ENCODE measurements at places on chromosomes 7 and 10.

GRCh38 chr10:58477902-58478301 is 34.8 kb upstream of the BICC1 start:
- DNase-seq, result no peak

GRCh38 chr10:32341596-32341995 is 5.4 kb downstream of the EPC1 start:
- DNase-seq, result no peak

- DNase-seq, result no peak
Measured at GRCh38 chr10:78565841-78566240, 502.9 kb upstream of the ZMIZ1 start.

GRCh38 chr10:69685802-69686585 is 55.9 kb downstream of the FAM241B start:
- no peak for DNase-seq

DNA sequence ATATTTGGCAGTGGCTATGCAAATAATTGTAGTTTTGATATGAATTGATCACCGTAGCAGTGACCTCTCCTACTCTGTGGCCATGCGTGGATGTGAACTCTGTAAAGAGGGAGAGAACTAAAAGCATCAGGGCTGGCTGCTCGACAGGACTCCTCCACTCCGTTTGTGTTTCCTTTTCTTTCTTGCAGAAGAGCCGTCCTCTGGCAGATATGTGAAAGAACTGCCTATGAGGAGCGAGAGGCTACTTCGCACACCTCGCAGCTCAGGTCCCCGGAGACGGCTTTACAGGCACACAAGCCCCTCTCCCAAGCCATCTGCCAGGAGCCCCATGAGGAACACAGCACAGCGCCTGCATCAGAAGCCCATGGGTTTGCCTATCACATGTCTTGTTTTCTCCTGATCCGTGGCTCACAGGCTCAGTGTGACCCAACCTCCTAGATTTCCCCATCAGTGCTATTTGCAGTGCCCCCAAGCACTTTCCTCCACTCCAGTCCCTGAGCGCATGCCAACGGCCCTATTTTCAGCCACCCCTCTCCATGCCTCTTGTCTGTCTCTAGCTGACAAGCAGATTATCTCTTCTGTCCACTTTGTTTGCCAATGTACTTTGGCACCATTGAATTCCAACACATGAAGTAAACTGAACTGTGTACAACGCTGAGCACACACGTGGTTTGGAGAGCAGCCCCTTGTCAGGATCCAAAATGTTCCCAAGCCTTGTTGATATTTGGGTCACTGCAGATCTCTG is 164.3 kb upstream of the AKR1E2 start:
- DNase-seq, result no peak

DNA sequence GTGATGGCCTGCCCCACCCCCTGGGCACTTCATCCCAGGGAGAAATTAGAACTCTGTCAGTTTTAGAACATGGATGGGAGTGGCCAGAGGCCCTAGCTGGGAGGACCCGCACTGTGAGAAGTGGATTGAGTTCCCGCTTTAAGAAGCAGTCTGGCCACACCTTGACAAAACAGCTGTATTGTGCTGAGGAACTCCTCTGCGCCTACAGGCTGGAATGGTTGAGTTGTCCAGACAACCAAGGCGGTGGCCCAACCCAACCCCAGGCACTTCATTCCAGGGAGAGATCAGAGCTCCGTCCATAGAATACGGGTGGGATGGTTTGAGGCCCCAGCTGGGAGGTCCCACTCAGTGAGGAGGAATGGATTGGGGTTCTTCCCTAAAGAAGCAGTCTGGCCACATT is 196.0 kb downstream of the TMEM26 start:
- DNase-seq, result no peak

- no peak for DNase-seq
Measured at GRCh38 chr7:100384628-100385294, 11.5 kb downstream of the PILRA start.

GRCh38 chr10:129581827-129582411 is 114.9 kb downstream of the MGMT start:
- DNase-seq, result no peak

- DNase-seq, result no peak
Measured at GRCh38 chr10:66852811-66853210, 73.0 kb upstream of the LRRTM3 start.

DNA sequence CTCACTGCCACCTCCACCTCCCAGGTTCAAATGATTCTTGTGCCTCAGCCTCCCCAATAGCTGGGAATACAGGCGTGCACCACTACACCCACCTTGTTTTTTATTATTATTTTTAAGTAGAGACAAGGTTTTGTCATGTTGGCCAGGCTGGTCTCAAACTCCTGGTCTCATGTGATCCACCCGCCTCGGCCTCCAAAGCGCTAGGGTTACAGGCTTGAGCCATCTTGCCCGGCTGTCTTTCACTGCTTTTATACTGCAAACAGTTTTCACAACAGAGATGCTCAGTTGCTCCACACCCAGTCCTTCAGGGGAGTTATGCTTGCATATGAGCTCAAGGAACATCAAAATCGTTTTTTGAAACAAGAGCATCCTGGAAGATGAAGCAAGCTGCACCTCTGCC is 1.3 kb upstream of the PRR15 start:
- no peak for DNase-seq

- no peak for DNase-seq
Measured at GRCh38 chr7:138030679-138031351, 28.9 kb upstream of the CREB3L2 start.

GRCh38 chr7:16801111-16801542 is 3.7 kb downstream of the AGR2 start:
- DNase-seq, result no peak

DNA sequence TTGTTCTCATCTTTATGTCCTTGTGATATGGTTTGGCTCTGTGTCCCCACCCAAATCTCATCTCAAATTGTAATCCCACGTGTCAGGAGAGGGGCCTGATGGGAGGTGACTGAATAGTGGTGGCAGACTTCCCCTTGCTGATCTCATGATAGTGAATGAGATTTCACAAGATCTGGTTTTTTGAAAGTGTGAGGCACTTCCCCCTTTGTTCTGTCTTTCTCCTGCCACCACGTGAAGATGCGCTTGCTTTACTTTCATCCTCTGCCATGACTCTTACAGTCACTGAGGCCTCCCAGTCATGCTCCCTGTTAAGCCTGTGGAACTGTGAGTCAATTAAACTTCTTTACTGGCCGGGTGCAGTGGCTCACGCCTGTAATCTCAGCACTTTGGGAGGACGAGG is 161.0 kb downstream of the HERPUD2 start:
- no peak for DNase-seq

DNA sequence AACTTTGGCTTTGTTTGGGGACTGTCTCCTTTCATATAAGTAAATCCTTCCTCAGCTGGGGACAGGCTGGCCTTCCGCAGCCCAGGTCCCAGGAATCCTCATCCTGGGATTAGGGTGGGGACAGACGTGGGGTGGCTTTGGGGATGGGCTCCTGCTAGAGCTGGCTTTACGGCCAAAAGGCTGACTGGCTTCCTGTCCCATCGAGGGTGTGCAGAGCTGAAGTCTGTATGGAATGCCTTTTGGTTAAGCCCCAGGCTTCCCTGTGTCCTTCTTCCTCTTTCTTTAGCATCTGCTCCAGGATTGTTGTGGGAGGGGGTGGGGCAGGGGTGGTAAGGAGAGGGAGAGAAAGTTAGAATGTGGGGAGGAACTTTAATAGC is 59.4 kb upstream of the AQP1 start:
- no peak for DNase-seq

DNA sequence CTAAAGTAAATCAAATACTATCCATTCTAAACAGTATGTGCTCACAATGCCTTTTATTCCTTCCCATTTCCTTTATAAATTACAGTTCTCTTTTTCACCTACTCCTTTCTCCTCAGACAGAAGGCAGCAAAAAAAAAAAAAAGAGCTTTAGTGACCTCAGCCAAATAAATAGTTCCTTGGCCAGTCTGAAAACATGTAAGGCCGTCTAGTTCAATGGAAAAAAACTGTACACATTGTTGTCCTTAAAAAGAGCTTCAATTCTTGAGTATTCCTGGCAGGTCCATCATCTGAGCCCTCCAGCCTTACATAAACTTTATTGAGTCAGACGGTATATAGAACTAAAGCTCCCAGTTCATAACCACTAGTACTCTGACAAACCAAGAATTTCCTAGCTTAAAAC is 185.4 kb downstream of the CACNA2D1 start:
- DNase-seq, result no peak

- no peak for DNase-seq
Measured at GRCh38 chr7:105835441-105835840, 41.0 kb downstream of the ATXN7L1 start.

DNA sequence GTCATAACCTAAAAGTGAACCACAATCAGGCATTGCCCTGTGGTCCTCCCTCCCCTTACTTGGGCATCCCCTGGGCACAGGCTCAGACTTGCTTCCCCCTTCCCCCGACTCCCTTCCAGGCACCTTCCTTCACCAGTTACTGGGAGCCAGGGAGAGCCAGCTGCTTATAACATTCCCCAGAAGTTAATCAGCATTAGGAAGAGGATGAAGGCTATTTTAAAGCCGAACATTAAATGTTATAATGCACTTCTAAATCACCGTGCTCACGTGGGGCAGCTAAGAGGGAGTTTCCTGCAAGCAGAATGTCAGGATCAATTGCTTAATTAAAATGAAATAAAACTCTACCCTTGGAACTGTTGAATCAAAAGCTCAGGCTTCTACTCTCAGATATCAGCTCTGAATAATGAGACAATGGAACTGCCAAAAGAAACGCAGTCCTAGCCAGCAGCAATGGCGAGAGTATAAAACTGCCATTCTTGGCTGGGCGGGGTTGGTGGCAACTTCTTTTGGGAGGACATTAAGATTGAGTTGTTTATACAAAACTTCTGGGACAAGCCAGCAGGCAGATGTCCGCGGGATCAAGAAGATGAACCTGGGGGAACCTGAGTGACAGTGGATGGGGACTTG is 169.5 kb downstream of the FANK1 start:
- DNase-seq, result no peak

DNA sequence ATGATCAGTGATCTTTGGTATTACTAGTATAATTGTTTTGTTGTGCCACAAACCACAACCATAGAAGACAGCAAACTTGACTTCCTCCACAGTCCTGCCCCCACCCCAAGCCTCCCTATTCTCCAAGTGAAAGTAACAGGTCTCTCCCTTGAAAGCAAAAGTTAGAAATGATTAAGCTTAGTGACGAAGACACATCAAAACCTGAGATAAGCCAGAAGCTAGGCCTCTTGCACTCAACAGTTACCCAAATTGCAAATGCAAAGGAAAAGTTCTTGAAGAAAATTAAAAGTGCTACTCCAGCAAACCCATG is 7.5 kb downstream of the SAR1A start:
- no peak for DNase-seq

- no peak for DNase-seq
Measured at GRCh38 chr10:80579849-80580637, 42.3 kb downstream of the SH2D4B start.

DNA sequence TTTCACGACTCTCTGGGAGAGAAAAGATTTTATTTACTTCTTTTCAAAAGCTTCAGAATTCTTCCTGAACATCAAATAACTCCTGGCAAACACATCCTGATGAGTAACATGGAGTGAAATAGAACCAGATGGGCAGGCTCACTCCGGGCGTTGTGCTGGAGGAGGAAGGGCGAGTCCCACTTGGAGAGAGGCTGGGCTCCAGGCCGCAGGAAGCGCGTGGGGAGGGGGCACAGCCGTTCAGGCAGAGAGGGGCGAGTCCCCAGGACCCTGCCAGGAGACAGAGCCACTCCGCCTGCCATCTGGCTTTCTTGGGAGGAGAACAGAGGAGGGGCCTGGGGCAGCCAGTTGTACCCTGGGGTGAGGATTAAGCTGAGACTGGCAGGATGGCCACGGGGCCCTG is 265.9 kb upstream of the ZMIZ1 start:
- DNase-seq, result no peak
